Hematopoietic multipotent progenitor cell treated with erythropoietin and hydrocortisone succinate and interleukin-3 and kit ligand, for 15 days (in vitro differentiated cells): ENCODE measurements at places on chromosomes 5 and 9.

- no peak for DNase-seq
Measured at GRCh38 chr5:94793816-94794198, 175.3 kb downstream of the SLF1 start.

DNA sequence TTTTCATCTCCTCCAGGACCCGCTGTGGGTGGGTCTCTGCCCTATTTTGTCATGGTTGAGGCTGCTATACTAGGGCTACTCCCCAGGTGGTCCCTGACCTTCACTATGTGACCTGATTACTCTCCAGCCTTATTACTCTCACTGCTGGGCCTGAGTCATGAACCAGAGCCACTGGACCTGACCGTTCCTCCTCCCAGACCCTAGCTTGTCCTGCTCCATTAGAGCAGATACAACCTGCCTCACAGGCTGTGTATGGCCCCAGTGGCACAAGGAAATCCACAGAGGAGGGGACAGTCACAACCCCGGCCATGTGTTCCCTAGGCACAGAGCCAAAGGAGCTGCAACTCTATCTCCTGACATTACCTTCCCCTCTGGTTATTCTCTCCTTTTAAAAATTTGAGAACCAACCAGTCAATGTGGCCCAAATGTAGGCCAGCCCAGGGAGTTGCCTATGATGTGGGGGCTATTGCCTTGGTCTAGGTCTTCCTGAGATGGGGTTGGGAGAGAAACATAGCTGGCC, 96.0 kb upstream of the FSTL4 start:
- no peak for DNase-seq

DNA sequence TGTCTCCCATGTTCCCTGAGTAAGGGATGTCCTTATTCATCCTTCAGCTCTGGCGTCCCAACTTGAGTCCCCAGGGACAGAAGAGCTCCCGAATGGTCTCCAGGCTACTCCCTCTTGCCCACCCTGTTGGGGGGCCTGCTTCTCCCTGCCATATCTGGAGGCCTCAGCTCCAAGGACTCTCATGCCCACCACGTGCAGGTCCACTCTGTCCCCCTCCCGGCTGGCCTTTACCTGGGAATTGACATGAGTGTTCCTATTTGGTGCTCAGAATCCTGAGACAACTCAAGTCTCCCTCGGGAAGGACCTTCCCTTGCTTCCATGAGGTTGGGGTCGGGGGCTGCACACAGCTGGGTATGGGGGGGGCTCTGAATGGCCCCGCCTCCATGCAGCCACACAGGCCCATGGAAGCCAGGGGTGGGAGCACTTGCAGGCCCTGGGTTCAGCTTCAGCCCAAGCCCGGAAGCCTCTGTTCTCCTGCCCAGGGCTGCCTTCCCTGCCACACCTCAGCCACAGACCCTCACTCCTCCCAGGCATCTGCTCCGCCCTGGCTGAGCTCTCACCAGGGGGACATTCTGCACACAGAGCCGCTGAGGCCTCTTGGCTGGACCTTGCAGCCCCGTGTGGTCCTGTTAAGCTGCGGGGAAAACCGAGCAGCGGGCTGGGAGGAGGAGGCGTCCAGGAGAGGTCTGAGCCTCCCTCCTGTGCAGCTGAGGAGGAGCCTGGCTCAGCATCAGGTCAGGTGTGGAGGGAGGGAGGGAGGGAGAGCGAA, 121.9 kb downstream of the PHF2 start:
- no peak for DNase-seq

DNA sequence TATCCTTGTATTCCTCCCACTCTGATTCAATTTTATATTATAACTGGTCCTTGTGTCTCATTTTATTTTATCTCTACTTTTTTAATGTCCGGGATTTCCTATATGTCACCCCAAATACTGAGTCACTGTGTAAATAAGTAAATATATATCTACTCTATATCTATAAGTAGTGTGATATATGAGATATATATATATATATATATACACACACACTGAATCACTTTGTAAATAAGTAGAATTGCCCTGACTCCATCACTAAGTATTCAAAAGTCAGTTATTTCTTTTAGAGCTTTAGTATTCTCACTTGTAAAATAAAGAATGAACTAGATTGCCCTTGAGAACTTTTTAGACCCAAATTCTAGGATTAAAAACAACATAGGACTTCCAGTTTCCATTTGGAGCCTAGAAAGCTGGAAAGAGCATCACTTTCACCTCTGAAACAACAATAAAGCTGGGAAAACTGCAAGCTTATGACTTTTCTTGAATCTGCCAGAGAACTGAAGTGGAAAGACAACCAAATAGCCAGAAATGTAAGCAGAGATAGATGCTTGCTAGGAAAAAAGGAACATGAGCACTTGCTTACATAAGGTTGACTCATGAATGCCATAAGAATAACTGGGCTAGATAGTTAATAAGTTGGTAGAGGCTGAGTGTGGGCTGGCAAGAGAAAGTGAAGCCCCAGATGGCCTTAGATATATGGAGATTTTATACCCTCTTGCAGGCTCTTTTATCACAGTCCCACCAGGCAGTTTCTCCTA, 171.1 kb upstream of the TLX3 start:
- no peak for DNase-seq

- DNase-seq = no peak
Measured at GRCh38 chr5:79837761-79838551, 148.3 kb downstream of the CMYA5 start.

GRCh38 chr9:135224921-135225541, 137.6 kb downstream of the OLFM1 start:
- DNase-seq = no peak

DNA sequence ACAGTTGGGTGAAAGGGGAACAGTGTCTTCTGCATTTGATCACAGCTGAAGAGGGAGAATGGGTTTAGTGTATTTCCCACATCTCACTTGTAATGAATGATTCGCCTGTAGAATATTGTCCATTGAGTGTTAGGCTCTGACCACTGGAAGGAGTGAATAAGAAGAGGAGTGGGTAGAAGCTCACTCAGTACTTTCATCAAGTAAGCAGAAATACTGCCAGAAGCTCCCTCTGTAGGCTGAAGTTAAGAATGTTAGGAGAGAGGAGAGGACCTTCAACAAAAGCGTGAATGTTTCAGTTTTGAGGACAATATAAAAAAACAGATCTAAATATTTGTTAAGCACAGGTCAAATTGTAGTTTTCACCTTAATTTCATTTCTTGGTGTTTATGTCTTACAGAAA, 27.5 kb downstream of the FSD1L start:
- DNase-seq = no peak

GRCh38 chr5:34587355-34588241, 68.5 kb upstream of the RAI14 start:
- DNase-seq = peak; percentile 35

DNA sequence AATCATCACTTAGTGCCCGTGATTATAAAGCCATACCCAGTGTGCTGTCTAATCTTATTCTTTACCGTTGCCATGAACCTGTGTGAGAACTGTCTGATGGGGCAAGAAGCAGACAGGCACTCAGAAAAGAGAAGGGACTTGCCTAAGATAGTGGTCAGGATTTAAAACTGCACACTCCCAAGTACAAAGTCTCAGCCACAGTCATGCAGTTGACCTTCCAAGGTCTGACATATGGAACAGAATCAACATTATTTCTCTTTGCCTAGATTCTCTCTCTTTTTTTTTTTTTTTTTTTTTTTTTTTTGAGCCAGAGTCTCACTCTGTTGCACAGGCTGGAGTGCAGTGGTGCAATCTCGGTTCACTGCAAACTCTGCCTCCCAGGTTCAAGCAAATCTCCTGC, 1.9 kb upstream of the PPP2CA start:
- no peak for DNase-seq

- DNase-seq = peak; percentile 68
Measured at GRCh38 chr5:178461004-178461730, 129.0 kb downstream of the COL23A1 start.
